ENCODE measurements at places on chromosomes 3 and 15.

GRCh38 chr15:61195116-61196002, 33.7 kb downstream of the RORA start:
- DNase-seq = no peak

DNA sequence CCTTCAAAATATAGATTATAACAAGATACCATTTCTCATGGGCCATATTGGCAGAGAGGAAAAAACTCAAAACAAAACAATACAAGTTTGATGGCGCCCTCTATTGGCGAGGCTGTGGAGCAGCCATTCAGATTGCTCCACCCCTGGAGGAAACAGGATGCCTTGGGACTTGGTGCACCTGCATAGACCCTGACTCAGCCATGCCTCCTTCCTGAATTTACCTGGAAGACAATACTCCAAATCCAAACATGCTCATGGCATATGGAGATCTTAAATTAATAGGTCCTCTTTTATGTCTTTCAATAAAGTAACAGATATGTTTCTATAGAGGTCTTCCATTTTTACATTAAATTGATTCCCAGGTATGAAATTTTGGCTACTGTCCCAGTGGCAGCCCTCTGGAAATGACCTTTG, 90.0 kb downstream of the APBA2 start:
- DNase-seq = no peak

DNA sequence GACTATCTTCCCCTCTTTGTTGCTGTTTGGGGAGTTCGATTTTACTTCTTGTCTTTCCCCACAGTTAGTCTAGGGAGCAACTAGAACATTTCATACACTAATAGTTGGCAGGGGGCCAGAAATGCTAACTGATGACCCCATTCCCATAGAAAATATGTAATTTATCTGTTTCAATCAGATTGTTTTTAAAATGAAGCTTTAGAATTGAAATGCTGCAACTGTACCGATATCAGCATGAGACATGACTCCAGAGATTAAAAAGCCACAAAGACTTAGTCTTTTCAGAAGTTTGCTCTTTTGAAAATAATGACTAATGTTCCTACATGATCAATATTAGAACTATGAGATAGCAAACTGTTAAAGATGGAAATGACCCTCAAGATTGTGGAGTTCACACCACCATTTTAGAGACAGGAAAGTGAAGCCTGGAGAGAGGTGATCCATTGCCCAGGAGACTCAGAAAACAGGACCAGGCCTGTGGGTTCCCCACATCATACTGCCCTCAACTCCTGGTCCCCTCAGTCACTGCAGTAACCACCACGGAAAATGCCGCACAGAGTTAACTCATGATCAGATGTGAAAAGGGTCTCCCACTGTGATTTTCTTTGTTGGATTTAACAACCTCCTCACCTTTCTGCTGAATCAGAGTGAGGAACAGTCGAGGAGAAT, 130.3 kb downstream of the CHDH start:
- no peak for DNase-seq

GRCh38 chr15:67917037-67917436, 77.2 kb upstream of the RNU6-1 start:
- DNase-seq = peak; percentile 41

- DNase-seq = no peak
Measured at GRCh38 chr3:54696313-54696712, 231.5 kb downstream of the LRTM1 start.

DNA sequence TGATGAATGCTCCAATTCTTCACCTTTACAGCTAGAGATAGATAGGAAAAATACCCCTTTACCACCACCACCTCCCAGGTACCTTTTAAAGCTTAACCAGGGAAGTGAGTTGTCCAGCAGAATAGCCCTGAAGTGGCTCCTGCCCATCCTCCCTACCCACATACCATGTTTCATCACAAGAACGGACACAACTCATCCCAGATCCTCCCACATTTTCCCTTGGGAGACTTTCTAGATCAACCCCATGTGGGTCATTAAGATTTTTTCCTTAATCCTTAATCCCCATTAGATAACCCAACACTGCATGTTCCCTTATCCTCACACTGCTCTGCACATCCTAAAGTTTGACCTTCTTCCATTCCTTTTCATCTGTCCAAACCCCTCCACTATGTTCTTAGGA, 69.3 kb downstream of the CHST2 start:
- DNase-seq = no peak

- DNase-seq = no peak
Measured at GRCh38 chr15:44720460-44721176, 9.3 kb downstream of the B2M start.

- DNase-seq = no peak
Measured at GRCh38 chr3:151901644-151902285, 28.3 kb downstream of the SUCNR1 start.

GRCh38 chr3:115245899-115246298, 98.8 kb upstream of the ZBTB20 start:
- DNase-seq = no peak

- no peak for DNase-seq
Measured at GRCh38 chr3:182092662-182093262, 381.0 kb downstream of the SOX2 start.

- DNase-seq = no peak
Measured at GRCh38 chr3:111414531-111414930, 127.5 kb upstream of the CD96 start.

- no peak for DNase-seq
Measured at GRCh38 chr15:38174691-38175090, 77.9 kb upstream of the SPRED1 start.

DNA sequence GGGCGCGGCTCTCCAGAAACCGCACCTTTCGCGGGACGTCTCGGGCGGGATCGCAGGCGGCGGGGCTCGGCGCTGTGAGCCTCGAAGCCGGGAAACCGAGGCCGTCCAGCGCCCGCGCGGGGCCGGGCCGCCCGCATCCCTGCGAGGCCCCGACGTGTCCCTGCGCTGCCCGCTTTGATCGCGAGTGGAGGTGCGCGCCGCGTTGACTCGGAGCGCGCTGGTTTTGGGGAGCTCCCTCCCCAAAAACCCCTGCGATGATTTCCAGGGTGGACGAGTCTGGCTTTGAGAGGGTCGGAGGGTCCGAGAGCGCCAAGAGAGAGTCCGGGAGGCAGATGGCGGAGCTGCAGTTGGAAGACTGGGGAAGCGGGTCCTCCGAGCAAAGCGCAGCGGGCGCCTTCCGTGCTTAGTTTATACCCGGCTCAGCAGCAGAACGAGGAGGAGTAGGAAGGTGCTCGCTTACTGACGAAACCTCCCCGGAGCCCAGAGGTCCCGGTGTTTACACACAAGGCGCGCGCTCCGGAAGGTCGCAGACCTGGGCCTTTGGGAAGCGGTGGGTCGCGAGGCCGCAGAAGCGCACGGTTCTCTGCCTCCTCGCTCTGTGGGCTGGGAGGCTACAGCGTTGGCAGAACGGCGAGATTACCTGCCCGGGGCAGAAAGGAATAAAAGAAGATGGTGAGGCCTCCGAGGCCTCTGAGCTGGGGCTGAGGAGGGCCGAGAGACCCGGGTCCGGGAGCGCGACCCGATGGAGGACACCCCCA, 687 bp downstream of the ALDH1A3 start:
- DNase-seq = no peak

- no peak for DNase-seq
Measured at GRCh38 chr15:45653702-45654424, 19.0 kb downstream of the SQOR start.

DNA sequence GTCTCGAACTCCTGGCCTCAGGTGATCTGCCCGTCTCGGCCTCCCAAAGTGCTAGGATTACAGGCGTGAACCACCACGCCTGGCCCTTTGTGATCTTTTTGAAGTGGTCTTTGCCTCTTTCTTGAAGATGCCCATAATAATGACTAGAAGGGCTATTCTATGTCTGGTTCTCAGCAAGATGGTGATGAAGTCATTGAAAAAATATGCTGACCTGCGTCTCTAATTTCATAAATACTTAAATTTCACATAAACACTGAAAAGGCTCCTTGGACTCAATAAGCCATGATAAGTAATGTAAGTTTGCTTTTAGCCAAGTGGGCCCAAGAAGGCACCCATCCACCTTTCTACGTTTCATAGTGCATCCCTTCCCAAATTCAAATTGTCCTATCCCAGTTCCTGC, 775 bp upstream of the MAPK6 start:
- no peak for DNase-seq

GRCh38 chr3:2944628-2945027, 165.5 kb downstream of the IL5RA start:
- DNase-seq = no peak

DNA sequence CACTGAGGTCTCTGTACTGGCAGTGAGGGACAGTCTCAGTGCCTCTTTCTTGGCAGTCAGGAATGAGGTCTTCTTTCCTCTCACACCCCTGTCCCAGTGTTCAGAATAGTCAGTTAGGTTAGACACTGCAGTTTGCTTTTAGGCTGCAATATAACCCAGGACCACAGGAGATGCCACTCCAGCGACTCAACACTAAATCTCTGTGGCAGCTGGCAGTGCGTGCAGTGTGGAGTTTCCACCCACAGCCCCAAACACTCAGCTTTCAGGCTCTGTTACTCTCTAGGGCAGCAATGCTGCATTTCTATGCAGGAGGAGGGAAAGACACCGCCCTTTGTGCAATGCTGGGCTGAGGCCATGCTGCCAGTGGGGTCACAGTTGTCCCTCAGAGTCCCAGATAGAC, 150.2 kb upstream of the SUCLG2 start:
- DNase-seq = no peak

GRCh38 chr3:34676436-34676835, 878.0 kb downstream of the PDCD6IP start:
- no peak for DNase-seq

- peak; percentile 82 for DNase-seq
Measured at GRCh38 chr15:90001062-90001682, at the start of gene ZNF710. TSS of gene ZNF710 (plus strand) at chr15:90001324. CDS start at chr15:90067138, 65,814 bp downstream.

- no peak for DNase-seq
Measured at GRCh38 chr3:113242096-113242581, 30.8 kb downstream of the BOC start.

DNA sequence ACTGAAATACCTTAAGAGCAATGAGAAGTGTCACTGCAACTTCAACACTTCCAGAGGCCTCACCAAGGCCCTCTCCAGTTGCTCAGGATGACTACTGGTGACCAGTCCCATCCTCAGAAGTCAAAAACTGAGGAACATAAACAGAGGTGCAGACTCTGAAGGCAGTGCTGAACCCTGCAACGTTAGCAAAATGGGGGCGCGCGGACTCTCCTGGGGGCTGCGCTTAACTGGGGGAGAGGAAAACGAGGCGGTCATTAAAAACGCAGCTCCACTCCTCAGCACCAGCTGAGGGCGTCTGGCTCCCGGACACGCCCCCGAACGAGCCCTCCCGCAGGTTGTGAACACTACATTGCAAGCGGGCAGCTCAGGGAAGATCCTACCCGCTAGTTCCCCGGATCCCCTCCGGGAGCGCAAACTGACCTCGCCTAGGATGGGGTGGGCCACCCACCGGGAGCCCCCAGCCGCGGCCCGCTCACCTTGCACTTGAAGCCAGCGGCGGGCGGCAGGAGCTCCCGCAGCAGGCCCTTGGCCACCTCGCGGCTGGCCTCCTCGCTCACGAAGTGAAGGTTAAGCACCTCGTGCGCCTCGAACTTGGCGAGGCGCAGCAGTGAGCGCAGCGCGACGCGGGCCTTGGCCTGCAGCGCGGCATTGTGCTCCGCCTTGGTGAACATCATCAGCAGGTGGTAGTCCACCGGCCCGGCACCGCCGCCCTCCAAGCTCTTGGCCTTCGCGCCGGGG, 711 bp downstream of the XXYLT1 start:
- DNase-seq = no peak

GRCh38 chr15:92733090-92733933, 77.7 kb upstream of the FAM174B start:
- DNase-seq = no peak

DNA sequence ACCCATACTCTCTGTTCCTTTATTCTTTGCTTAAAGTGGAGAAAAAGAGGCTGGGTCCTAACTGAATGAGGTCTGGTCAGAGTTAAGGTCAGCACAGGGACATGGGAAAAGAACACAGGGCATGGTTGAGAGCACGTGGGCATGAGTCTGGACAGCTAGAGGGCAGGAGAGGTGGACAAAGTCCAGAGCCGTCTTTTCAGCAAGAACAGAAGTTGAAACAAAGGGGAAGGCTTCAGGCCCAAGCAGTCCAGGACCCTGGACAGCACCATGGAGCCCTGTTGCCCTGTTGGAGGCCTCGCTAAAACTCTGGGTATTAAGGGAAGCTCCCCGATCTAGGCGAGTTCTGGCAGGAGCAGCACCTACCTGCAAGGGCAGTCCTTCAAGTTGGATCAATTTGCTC, 50.7 kb downstream of the XYLB start:
- peak; percentile 36 for DNase-seq

DNA sequence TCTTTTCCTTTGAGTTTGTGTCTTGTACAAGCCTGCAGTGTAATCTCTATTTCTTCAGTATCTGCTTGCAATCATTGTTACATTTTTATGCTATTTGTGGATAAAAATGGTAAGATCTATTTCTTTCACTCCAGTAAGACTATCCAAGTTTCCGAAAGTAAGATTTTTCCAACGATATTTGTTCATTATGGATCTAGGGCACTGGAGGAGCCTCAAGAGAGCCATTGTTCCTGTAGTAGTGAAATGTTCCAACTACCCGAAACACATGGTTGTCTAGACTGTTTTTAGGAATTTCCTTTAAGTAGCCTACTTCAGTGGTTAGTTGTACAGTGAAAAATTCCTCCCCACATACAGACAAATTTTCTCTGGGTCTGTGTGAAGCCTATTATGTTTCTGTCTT, 597.4 kb downstream of the RSL24D1 start:
- no peak for DNase-seq

DNA sequence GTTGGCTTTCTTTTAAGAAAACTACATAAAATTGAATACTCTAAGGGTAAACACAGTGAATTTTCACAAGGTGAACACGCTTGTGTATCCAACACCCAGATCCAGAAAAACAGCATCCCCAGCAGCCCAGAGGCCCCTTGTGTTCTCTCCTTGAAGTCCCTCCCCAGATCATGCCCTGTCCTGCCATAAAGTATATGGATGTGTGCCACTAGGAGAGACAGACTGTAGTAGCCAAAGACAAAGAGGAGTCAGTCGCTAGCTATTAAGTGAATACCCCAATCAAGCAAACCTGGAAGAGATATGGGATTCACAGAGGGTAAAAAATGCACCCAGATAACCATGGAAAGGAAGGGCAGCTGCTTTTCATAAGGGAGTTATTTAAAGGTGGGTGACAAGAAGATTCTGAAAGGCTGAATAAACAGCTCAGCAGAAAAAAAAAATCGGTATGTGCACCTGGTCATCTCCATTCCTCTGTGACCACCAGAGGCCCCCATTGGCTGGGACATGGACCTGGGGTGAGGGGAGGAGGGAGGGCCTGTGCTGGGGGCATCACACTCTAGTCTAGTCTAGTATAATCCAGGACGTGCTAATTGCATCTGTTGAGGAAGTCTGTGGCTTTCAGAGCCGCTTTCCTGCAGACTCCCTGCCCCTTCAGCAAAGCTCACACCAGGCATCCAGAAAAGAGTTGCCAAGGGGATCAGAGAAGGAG, 167.3 kb upstream of the NDN start:
- no peak for DNase-seq

GRCh38 chr3:39754549-39754948, 54.9 kb upstream of the MYRIP start:
- DNase-seq = no peak

GRCh38 chr3:154862265-154862664, 217.9 kb upstream of the MME start:
- DNase-seq = no peak
